ENCODE measurements at places on chromosomes 12 and 14. TPM values are rescaled to one million over a fixed set of nuclear protein-coding genes. Genes with fewer than 3 reads are reported as not detected.

The KRT77 gene
- total RNA-seq, result not detected

The ARHGEF25 gene
- 11.0 TPM for total RNA-seq

The SLC6A13 gene
- total RNA-seq, result 2.3 TPM

The TMTC1 gene
- total RNA-seq, result 60.3 TPM

The RD3L gene
- total RNA-seq, result 25.2 TPM

The KRT2 gene
- total RNA-seq, result not detected

The PRH2 gene
- not detected for total RNA-seq

The PSMA3 gene
- 85.3 TPM for total RNA-seq

The HOXC11 gene
- total RNA-seq, result not detected

The CIROP gene
- not detected for total RNA-seq

The DYRK4 gene
- 31.7 TPM for total RNA-seq

The SLC16A7 gene
- 61.0 TPM for total RNA-seq

The CELA1 gene
- not detected for total RNA-seq

The KRT83 gene
- total RNA-seq, result not detected

The PTPN6 gene
- total RNA-seq, result 7.5 TPM

The DNAH10 gene
- total RNA-seq, result not detected

The PDE3A gene
- 127 TPM for total RNA-seq

The PTPRR gene
- 0.37 TPM for total RNA-seq

The TAS2R30 gene
- total RNA-seq, result 0.44 TPM

The NXPH4 gene
- 1.1 TPM for total RNA-seq

The ARMH4 gene
- total RNA-seq, result 16.3 TPM

The MGAT4C gene
- 2.1 TPM for total RNA-seq

The EFS gene
- 6.3 TPM for total RNA-seq

The MAP3K9 gene
- 1.6 TPM for total RNA-seq

The P2RX2 gene
- total RNA-seq, result not detected

The TRPV4 gene
- 0.90 TPM for total RNA-seq

The C14orf132 gene
- total RNA-seq, result 5.6 TPM

The TPH2 gene
- total RNA-seq, result not detected

The TEDC1 gene
- 3.5 TPM for total RNA-seq

The KRT73 gene
- total RNA-seq, result not detected

The CLEC4A gene
- total RNA-seq, result 0.67 TPM

The CLEC4D gene
- total RNA-seq, result not detected

The PSMB5 gene
- 122 TPM for total RNA-seq

The AQP6 gene
- total RNA-seq, result 0.08 TPM

The CCDC197 gene
- total RNA-seq, result not detected

The RNASE7 gene
- not detected for total RNA-seq

The LUM gene
- 130 TPM for total RNA-seq

The PPFIA2 gene
- total RNA-seq, result 0.20 TPM

The CDC42BPB gene
- total RNA-seq, result 68.0 TPM

The STON2 gene
- total RNA-seq, result 8.6 TPM

The KRT79 gene
- total RNA-seq, result not detected

The ANKRD13A gene
- total RNA-seq, result 26.0 TPM

The CCDC175 gene
- not detected for total RNA-seq

The KLHDC1 gene
- 5.5 TPM for total RNA-seq

The AGAP2 gene
- 4.8 TPM for total RNA-seq

The ZNF385A gene
- total RNA-seq, result 6.7 TPM

The GCN1 gene
- total RNA-seq, result 36.0 TPM

The MIPOL1 gene
- total RNA-seq, result 6.2 TPM

All from right atrium auricular region (tissue), 2 donors.